Activated T-cell treated with anti-CD3 and anti-CD28 coated beads, Interleukin-2, amount 50 U/mL, for 72 hours (primary cell): ENCODE measurements at places on chromosomes 2 and 18. TPM values are rescaled to one million over a fixed set of nuclear protein-coding genes. Genes with fewer than 3 reads are reported as not detected.

The INPP1 gene
- 19.4 TPM for total RNA-seq

DNA sequence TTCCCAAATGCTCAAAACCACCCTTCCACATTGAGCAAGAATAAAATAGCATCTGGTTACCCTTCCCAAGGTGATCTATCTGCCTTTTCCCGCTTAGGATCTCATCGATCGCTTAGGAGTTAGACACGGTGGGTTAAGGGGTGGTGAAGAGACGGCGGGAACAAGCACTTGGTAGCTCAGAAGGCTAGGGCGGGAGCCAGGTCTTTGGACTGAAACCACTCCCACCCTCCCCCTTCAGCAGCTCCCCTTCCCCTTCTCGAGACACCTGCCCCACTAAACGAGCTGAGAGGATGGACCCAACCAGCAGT, 513 bp downstream of the THOC1 start:
- no peak for DNase-seq

The PSTPIP2 gene
- total RNA-seq, result 26.6 TPM

GRCh38 chr2:186201371-186201770, 284.7 kb upstream of the ZC3H15 start:
- no peak for DNase-seq

DNA sequence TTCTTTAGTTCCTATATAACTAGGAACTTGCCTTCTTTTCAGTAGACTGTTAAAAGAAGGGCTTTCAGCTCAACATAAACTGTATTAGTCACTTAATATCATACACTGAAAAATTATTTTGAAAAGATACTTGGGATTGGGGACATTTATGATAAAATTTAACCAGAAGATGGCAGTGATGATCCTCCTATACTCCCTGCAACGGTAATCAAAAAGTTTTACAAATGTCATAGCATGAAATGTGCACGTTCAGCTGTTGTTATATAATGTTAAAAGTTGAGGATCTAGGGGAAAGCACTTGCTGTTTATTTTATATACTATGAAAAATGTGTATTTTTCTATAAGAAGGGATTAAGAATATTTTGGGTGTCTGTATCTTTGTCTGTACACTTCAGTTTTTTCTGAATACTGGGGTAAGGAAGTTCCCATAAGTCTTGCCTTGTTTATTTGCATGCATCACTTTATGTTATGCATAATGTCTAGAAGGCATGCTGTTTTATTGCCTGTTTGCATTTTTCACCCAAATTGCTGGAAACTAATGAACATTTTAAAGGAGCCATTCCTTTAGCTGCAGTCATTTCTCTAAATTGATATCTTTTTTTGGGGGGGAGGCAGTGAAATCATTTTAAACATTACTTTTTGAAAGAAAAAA, 19.0 kb downstream of the DYNC1I2 start:
- DNase-seq, result no peak
